Activated naive CD8-positive, alpha-beta T cell treated with anti-CD3 and anti-CD28 coated beads, Interleukin-2, amount 50 U/mL, for 16 hours (primary cell): ENCODE measurements at places on chromosomes 12 and 14.

- no peak for DNase-seq
These were observed 9.5 kb downstream of the BEST3 start for GRCh38 chr12:69689638-69690037.

GRCh38 chr14:23359167-23359626 is 5.8 kb downstream of the EFS start:
- DNase-seq = no peak

DNA sequence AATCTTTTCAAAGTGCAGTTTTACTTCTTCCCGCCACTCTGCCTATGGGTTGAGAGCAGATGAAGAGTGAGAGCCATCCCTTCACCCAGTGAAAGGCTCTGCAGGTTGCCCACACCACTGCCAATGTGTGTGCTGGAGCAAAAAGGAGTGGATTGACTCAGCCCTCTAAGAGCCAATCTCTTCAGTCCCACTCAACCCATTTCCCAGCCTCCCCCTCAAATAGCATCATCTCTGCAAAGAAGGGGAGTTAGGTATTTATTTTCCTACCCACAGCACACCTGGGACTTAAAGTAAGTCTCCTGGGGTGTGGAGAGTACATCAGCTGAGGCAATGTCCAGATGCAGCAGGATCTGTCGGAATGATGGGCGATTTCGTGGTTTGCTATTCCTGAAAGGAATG is 15.3 kb downstream of the MAP3K12 start:
- DNase-seq = no peak

DNA sequence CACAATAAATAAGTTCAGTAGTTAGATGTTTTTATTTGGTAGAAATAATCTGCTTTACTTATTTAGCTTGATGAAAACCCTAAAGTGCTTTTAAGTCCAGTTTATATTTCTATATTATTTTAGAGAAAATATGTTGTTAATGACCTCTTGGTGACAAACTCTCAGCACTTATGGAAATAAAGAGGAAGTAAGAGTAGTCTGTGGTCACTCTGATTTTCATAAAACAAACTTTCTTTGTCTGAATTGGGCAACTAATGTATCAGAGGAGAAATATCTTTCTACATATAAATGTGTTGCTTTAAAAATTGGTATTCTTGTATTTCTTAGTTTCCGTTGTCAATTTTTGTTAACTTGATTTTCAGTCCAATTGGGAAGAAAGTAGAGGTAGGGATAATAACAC is 878.9 kb upstream of the SEL1L start:
- DNase-seq = no peak

DNA sequence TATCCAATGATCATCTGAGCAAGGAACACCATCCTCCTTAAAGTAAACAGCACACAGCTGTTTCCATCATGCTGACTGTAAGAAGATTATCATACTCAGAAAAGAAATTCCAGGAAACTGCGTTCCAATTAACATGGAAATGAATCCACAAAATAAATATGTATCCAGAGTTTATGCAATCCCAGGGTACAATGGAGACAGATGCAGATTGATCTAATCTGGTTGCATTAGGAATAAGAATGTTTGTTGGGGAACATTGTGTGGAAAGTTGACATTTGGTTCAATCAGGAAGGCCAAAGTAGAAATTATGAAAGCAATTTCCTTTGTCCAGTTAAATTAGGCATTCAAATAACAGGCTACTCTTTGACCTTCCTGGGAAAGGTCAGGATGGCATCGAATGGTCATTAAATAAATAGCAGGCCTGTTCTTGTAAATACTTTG is 236.9 kb upstream of the AMIGO2 start:
- DNase-seq = no peak

DNA sequence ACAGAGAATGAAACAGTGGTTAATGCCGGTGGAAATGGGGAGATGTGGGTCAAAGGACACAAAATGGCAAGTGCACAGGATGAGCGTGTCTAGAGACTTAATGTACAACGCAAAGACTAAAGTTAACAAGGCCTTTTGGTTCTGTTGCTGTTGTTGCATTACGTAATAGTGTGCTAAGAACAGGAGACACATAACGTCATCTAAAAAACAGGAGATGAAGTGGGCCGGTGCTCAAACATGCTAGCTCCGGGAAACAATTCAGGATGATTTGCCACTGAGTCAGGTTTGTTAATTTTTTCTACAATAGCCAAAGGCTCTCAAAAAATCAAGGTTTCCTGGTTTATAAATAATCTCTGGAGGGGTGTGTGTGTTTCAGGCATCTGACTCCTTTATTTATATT is 55.5 kb downstream of the ETV6 start:
- DNase-seq = no peak

GRCh38 chr14:31070431-31070830 is 44.3 kb upstream of the STRN3 start:
- DNase-seq = no peak

GRCh38 chr12:124742111-124742510 is 121.6 kb downstream of the SCARB1 start:
- no peak for DNase-seq

- DNase-seq = no peak
These were observed 458.3 kb downstream of the ETNK1 start for GRCh38 chr12:23083267-23083666.

- DNase-seq = no peak
These were observed 109.6 kb downstream of the DYRK2 start for GRCh38 chr12:67758119-67758518.

DNA sequence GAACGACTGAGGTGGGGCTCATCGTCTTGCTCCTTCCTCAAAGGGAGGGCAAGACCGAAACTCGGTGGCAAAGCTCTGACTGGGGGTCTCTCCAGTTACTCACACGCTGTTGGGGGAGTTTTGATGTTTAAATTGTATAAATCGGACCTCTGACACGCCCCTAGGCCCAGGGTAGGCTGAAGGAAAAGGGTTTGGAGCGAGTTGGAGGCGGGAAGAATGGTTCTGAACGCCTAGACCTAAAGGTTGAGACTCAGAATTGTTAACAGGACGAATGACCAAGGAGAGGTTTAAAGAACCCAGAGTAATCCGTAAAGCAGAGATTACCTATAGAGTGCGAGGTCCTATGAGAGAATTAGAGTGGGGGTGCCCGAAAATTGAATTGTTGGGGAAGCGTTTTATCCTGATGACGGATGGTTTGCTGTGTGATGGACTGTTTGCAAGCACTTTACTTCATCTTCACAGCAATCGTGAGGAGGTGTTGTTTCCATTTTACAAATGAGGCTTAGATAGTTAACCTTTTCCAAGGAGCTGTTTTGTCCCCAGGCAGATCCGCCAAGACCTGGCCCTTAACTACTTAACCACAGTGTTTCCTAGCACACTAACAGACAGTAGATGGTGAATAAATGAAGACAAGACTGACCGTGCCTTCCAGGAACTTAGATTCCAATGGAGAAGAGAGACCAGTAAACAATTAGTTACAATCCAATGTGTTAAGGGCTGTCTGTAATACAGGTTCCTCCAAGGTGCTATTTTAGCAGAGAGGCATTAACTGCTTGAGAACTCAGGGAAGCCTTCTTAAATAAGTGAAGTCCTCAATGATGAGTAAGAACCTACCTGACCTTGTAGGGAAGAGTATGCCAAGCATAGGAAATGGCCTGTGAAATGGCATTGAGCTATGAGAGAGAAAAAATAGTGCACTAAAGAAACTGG is 929 bp upstream of the UBE2N start:
- no peak for DNase-seq
